ENCODE measurements at places on chromosomes 6 and 20.

DNA sequence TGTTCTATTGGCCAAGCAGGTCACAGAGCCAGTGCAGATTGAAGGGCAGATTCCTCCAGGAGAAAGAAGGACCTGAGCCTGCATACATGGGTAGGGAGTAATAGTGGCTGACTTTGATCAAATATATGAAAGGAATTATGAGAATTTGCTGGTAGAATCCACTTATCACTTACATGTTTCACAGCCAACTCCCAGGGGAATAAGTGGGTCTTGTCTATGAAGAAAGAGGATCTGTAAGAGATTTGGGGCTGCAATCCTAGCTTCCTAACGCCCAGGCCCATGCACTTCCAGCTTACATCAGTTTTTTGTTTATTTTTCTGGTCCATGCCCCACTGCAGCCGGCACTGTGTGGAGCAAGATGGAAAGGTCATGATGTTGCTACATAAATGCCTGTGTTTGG, 107.9 kb upstream of the SYNDIG1 start:
- DNase-seq: no peak

GRCh38 chr6:6057442-6058053, 50.8 kb upstream of the NRN1 start:
- no peak for DNase-seq

DNA sequence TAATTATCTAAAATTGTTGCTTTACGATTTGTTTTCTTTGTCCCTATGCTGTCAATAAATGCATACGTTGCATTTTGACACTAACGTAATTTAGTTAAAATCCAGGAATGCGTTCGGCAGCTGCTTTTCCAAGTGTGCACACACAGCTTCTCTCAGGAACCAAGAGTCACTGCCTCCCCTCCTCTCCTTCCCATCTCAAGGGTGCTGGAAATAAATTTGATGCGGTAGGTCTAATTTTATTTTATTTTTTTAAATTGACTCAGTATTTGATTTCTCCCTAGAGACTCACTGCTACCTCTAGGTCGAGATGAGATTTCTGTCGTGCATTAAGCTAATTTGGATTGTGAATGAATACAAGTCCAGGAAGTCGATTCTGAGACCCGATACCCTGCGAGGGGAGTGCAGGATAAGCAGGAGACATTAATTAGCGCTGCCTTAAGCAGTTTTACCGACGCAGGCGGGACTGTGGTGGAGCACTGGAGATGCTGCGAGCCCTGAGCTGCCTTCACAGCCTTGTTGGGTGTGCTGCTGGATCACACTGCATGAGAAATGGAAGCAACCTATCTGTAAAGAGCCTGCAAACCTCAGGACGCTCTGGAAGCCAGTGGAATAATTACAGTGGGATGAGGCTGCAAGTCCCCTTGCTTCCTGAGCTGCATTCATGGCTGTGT, 381.2 kb downstream of the C6orf118 start:
- no peak for DNase-seq

DNA sequence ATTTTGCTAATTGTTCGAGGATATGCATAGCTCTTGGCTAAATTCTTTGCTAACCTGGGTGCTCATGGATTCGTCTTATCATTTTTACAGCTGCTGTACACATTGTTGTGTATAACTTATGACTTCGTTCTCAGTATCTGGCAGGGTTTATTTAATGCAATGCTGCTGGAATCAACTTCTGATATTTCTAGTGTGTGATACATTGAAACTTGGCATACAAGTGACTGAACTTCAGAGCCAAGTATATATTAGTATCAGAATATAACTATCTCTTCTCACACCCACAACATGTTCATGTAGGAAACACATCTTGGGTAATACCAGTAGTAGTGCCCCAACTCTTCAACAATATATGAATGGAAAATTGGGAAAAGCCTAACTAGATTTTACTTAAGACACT, 764.2 kb downstream of the TENT5A start:
- no peak for DNase-seq

DNA sequence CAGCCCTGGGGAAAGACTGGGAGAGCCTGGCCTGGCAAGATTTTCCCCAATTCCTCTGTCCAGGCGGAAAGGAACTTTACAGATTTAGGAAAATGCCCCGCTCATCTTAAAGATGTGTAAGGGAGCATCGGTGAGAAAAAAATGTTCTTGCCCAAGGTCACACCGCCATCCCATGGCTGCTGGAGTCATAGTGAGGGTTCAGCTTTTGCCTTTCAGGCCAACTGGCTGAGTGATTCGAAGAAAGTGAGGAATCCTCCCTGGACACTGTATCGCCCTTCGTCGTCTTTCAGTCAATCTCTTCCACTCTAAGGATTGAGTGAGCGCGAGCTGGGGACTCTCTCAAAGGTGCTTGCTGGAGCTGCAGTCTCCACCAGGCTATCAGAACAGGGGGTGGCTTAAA, 1.4 kb downstream of the WFDC2 start:
- DNase-seq: no peak

DNA sequence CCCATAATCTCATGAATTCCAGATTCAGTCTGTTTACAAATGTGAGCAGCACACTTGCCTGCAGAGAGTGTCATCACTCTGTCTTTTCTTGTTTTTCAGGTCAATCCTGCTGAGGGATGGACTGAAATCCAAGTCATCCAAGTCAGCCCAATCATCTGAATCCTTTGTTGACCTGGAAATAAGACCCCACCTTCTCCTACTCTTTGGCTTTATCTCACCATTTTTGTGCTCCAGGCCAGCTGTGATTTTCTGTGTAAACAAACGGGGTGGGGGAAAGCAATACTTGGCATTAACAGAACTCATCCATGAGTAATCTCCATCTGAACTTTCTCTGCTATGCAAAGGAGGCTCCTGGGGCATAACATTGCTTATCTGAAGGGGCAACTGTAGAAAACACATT, 16.9 kb upstream of the GSTA4 start:
- DNase-seq: no peak

GRCh38 chr6:148323344-148323743, 19.3 kb upstream of the SASH1 start:
- no peak for DNase-seq

- DNase-seq: no peak
These were observed 34.6 kb downstream of the TAF8 start for GRCh38 chr6:42084889-42085288.

Measured in activated T-cell treated with anti-CD3 and anti-CD28 coated beads, Interleukin-2, amount 50 U/mL, for 48 hours (primary cell).